ENCODE measurements at places on chromosomes 6 and 20. TPM values are rescaled to one million over a fixed set of nuclear protein-coding genes. Genes with fewer than 3 reads are reported as not detected.

Gene SCRT2
- total RNA-seq = not detected

Gene CAP2
- total RNA-seq = not detected

Gene EPB41L2
- total RNA-seq = 9.5 TPM

DNA sequence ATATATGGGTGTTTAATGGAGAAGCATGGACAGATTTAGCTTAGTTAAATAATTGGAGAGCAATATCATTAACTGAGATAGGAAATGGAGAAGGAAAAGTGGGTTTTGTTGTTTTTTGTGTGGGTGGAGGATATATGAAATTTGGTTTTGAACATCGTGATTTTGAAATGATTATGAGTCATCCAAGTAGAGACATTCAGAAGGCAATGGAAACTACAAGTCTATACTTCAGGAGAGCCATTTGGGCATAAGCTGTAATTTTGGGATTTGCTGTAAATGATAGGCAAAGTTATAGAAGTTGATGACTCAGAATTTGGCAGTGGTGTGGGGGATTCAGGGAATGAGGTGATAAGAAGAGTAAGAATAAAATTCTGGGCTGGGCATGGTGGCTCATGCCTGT is 27.4 kb upstream of the FAM135A start:
- no peak for DNase-seq

DNA sequence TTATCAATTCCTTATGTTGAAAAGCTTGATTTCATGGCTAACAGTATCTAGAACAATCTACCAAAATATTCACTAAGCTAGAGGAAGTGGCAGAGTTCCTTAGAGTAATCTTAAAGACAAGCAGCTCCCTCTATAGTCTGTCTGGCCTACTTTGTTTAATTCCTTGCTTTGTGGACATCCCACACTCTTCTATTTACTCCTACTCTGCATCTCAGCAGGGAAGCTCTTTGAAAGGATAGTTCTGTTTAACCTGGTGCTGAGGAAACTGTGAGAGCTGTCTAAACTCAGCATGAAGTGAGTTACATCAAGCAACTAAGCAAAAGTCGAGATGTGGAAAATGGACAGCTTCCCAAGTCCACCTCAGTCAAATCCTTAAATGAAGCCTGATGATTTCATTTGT is 4.3 kb downstream of the REV3L start:
- DNase-seq = no peak

DNA sequence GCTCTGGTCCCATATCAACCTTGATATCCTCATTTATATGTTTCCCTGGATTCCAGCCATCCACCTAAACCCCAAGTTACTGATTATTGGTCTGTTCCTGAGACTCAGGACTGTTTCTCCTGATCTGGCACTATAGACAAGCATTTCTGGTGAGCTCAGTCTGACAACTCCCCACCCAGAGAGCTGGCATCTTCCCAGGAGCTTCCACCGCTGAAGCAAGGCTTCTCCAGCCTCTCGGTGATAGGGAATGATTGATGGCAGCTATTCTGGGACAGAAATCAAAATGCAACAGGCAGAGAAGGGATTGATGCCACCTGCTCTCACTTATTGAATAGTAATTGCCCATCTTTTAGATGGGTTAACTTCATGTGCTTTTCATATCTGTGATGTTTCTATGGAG is 169.7 kb upstream of the GGTLC1 start:
- DNase-seq = no peak

DNA sequence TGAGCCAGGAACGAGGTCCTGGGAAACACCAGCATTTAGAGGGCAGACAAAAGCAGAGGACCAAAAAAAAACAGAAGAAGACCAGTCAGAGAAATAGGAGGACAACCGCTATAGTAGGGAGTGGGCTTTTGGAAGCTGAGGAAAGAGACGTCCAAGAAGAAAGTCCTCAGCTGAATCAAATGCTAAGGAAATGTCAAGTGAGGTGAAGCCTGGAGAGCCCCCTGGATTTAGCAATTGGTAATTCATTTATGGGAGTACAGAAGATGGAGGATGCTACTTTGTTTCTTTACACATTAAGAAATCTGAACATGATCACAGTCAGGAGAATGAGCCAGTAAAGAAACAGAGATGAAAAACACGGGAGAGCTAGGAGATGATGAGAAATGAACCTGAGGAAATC is 41.1 kb downstream of the LRP11 start:
- DNase-seq = no peak

- DNase-seq = peak; percentile 23
Measured at GRCh38 chr6:27312146-27312949, at the start of gene POM121L2. POM121L2 (minus strand) TSS chr6:27312273; CDS start chr6:27312170, 103 bp downstream.

GRCh38 chr20:56247954-56248782 is at the start of gene MC3R:
MC3R (plus strand) TSS chr20:56248732; CDS start chr20:56248844, 112 bp downstream.
- peak; percentile 22 for DNase-seq

GRCh38 chr6:116695401-116695800 is 14.4 kb downstream of the KPNA5 start:
- no peak for DNase-seq

DNA sequence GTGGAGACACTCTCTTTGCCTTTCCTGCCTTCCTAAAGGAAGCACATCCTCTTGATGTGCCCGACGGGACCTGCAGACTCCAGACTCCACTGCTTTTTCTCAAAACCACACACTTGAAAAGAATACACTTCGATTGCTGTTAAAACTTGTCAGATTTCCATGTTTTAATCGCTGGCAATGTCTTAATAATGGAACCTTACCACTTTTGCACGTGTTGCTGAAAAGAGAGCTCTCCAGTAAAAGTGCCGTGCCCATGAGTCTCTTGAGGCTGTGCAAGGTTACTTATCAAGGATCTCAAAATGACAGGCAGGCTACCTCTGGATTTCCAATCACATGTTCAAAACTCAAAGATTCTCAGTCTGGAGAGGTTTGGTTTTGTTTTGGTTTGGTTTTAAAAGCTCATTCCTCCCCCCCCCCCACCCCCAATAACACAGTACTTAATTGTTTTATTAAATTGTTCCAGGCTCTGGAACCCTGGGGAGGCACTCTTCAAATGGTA is 12.0 kb upstream of the TFAP2A start:
- no peak for DNase-seq
